NCI-H187 treated with DMSO at 0.1 percent for 48 hours (cell line): ENCODE measurements at places on chromosomes 2 and 18.

DNA sequence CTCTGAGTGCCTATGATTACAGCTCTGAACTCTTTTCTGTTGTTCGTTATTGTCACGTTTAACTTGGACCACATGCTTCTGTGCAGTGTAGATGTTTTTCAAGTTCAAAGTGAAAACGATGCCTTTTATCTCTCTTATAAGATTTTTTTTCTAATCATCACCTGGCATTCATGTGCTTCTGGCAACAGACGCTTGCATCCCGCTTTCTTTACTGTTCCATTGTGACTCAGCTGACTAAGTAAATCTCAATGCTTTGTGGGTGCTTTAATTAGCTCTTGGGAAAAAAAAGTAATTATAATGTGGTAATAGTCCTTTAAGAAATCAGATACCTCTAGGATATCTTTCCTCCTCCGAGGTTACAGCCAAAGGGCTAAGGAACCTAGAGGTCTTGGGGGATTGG lies 31.2 kb upstream of the RMP24 start:
- DNase-seq = no peak

DNA sequence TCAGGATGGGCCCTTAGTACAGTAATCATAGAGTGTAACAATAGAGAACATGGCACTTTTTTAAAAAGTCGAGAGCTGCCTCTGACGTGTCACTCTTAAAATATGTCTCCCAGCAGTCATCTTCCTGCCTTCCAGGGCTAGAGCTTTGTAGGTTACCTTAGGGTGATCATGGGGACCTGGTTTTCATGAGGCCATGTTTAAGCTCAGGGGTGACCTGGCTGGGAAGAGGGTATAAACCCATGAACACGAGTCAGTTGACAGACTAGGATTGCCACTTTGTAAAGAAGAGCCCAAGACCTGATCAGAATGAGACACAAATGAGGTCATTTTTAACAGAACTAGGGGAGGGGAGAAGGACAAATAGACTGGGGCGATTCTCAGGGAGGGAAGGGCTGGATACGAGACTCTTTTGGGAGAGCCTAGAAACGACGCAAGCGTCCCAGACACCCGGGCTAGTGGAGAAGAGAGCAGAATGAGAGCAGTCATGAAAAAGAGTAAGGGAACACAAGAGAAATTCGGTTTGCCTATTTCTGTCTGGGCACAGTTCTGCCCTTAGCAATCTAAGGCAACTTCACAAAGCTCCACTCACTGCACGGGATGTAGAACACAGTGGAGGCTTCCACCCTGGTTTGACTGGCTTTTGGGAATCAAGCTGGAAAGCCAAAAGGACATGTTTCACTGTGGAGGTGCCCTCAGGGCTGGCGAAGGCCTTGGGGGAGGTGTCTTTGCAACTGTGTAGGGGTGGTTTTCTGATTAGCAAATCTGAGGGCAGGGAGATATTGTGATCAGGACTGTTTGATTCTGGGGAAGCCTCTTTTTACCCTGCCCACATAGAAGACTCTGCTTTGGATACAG lies 1.8 kb upstream of the RAB31 start:
- DNase-seq = no peak

GRCh38 chr2:71453404-71454220 lies at the start of gene DYSF:
TSS of gene DYSF (plus strand) at chr2:71453561.
- no peak for DNase-seq

GRCh38 chr2:190607014-190607597 lies 41.8 kb upstream of the NAB1 start:
- DNase-seq = no peak

DNA sequence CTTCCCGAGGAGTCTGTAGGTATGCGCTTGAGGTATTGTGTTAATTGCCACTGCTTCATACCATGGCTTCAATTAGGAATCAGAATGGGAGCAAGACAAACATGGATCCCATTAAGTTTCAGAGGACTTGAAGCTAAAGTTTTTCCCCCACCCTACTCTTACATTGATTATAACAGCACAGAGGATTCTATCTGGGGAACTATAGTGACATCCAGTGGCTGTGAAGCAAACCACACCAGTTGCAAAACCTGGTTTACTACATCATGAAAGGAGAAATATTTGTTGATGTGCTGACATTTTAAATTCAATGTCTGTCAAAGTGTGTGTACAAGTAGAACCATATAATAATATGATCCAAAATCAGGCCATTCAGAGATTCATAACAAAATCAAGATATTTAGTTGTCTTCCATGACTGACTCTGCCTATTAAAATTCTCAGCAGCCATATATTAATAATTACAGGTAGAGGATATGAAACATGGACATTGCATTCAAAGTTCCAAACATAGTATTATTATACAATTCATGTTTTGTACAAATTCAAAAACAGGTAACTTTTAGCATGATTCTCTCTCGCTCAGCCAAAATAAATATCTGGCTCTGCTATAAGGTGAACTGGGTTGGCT lies 82.9 kb downstream of the GRB14 start:
- DNase-seq = no peak

DNA sequence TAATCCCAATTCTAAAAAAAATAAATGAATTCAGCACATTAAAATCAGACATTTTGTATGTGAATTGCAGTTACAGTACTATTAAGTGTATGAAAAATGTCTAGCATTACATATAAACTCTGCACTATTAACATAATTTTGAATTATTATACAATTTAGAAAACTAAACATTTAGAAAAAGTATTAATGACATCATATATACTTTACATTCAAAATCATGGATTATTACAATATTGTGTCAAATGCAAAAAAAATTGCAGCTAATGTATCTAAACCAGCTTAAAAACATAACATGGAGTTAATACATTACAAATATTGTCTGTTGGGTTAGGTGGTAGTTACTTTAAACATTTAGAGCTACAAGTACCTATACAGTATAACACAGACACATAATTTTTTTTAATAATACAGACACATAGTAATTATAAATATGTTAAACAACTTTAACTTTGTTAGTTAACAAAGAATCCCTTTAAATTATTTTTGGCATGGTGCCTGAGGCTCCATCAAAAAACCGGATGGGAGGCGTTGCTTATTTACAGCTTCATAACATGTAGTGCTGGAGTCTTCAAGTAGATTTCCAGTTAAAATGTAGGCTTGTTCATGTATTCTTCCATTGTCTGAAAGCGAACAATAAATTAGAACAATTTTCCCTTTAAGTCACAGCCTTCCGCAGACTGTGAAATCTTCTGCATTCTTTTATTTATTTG lies 79.1 kb downstream of the AP1S3 start:
- no peak for DNase-seq

DNA sequence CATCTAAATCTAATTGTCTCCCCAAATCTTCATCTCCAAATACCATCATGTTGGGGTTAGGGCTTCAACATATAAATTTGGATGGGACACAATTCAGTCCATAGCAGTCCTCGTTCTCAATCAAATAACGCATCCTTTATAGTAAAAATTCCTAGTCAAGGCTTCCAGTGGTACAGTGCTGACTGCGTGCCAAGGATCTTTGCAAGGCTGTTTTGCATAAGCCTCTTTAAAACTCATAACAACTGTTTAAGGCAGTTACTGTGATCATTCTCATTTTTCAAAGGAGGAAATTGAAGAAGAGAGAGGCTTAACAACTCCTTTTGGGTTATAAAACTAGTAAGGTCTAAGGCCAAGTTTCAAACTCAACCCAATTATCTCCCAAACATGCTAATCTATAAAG lies 666.9 kb downstream of the NYAP2 start:
- no peak for DNase-seq

DNA sequence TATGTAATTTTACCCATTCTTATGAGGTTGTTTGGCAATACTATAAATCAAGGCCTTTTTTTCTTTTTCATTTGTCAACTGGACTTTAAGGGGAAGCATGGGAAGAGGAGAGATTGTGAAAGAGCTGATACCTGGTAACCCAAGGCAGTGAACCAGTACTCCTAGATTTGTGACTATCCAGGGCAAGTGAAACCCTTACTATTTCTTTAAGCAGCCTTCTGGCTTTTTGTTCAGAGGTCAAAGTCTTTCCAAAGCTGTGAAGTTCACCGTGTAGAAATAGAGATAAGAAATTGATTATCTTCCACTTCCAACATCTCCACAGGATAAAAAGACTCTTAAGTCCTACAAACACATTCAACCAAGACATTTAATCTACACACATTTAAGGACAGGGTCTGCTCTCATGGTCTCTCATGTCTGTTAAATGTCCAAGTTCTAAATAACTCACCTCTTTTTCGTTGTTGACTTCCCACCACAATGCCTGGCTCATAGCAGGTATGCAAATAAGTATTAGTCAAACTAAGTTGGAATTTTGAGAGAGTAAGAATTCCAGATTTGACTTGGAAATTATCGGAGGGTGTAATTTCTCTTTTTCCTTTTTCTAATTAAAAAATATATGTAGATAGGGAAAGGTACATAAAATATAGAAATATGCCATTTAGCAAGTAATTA lies 485.8 kb downstream of the STK39 start:
- no peak for DNase-seq

DNA sequence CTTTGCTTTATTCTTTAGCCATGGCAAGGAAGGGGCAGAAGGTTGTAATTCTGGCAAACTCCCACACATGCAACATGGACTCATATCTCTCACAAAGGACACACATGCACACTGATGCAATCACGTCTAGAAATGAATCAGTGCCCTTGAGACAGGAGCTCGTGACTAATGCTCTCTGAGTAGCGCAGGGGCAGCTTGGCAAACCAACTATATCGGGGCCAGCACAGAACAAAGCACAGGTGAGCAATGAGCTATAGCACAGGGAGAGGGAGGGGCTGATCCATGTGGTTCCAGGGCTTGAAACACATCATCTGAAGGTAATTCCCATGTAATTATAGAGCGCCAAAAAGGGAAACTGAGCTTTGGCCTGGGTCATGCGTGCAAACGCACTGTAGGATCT lies 165.2 kb upstream of the KLF7 start:
- DNase-seq = no peak

GRCh38 chr2:109371481-109372170 lies 242.1 kb downstream of the SEPTIN10 start:
- no peak for DNase-seq

- no peak for DNase-seq
These were observed 281.2 kb upstream of the PARD3B start for GRCh38 chr2:204264085-204264553.
